NCI-H187 treated with DMSO at 0.1 percent for 48 hours (cell line): ENCODE measurements at places on chromosomes 3 and 15.

GRCh38 chr3:116552246-116552645 is 107.0 kb upstream of the LSAMP start:
- DNase-seq: no peak

- no peak for DNase-seq
Measured at GRCh38 chr3:66638717-66639116, 137.9 kb upstream of the LRIG1 start.

- DNase-seq: no peak
Measured at GRCh38 chr15:60407415-60407805, 9.6 kb upstream of the ANXA2 start.

DNA sequence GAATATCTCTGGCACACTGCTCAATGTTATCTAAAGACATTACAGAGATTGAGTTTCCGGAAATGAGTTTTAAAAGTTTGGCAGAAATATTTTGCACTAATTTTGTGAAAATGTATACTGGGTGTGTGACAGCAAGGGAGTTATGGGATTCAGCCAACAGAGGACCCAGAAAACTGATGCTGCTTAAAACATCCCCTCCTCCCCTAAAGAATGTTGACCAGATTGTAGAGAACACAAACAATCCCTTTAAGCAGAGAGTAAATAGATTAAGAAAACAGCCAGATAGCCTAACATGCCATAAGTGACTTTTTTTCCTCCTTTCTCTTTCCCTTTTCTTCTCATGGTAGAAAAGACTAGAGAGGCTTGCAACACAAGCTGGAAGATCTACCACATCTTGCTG is 928.0 kb upstream of the ALCAM start:
- DNase-seq: no peak

GRCh38 chr3:76753599-76753998 is 286.3 kb upstream of the ROBO2 start:
- DNase-seq: no peak

GRCh38 chr3:147256739-147257138 is 149.6 kb downstream of the ZIC4 start:
- DNase-seq: no peak

GRCh38 chr3:95218484-95218883 is 1155.6 kb downstream of the NSUN3 start:
- DNase-seq: no peak

GRCh38 chr3:133984975-133985374 is 44.8 kb downstream of the SLCO2A1 start:
- DNase-seq: no peak

GRCh38 chr15:47769166-47769565 is 51.9 kb downstream of the SEMA6D start:
- DNase-seq: no peak

DNA sequence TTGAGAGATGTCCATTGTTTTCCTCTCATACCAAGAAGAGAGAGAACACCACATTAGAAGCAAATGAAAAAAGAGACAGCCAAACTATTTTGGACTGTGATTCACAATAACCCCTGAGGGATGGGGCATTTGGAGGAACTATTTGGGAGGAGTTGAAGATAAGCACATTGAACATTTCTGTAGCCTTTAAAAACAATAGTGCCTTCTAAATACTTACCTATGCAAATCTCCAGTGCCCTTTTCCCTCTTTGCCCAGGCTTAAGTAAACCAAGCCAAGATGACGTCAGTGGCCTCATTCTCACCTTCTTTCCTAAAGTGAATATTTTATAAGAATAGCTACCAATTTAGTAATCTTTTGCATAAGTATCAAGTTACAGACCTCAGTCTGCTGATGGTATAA is 89.7 kb upstream of the COL8A1 start:
- DNase-seq: no peak

DNA sequence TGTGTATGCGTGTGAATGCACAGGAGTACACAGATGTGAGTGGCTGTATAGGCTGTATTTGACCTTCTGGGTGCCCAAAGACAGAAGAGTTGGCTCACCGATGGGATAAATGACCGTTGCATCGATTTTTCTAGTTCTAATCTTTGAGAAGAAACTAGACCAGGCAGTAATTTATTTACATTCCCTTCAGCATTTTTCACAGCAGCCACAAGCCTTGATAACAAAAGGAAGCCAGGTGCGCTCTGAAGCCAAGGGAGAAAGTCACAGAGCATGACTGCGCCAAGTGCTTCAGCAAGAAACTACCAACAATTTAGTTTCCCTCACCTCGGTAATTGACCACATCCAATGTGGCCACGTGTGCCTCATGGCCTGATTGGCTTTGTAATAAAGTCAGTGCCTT is 5.9 kb upstream of the FAM3D start:
- peak; percentile 36 for DNase-seq

- DNase-seq: no peak
Measured at GRCh38 chr15:25635191-25635590, 196.4 kb upstream of the UBE3A start.

DNA sequence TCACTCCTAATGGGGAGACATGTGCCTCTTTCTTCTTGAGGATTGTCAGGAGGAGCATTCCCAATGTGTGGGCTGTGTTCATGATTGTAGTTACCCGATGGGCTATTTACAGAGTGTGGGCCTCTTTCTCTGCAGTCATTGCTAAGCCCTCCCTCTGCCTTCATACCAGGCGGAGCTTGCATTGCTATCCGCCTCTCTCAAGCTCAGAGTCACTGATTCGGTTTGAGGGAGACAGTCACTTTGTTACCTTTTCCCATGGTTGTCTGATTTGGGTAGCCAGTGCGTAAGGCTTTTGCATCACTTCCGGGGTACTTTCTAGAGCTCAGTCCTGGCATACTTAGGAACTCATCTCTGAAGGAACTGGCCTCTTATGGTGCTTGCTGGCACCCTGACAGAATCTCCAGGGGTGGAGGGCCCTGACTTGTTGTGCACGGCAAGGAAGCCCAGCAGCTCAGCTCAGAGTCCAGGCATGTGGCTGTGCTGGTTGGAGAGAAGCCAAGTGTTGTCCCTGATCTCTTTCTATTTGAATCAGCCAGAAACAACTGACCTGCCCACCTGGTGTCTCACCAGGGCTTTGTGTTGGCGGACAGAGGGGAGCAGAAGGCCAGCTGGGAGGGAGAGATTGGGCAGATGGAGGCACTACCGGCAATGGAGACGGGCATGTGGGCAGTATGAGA is 79.8 kb downstream of the EPHB1 start:
- no peak for DNase-seq

GRCh38 chr3:48353987-48354386 is 18.0 kb upstream of the FBXW12 start:
- DNase-seq: no peak

DNA sequence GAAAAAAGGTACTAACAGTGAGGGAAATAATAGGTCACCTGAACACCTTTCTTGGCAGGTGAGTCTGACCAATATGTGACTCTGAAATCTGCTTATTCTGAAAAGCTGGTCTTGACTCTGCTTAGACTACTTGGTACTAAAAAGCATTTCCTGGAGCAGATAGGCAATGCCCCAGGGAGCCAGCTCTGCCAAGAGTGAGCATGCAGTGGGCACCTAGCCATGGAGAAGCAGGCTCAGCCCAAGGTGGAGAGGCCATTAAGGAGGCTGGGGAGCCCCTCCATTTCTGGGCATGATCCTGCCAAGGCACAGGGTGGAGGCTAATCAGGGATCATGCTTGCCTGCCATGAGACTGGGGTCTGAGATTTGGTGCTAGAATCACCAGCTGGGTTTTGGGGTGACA is 1.6 kb upstream of the LTF start:
- DNase-seq: no peak

- DNase-seq: no peak
Measured at GRCh38 chr3:169266351-169266750, 397.2 kb downstream of the MECOM start.

GRCh38 chr3:44685128-44685800 is 27.2 kb upstream of the ZNF502 start:
- DNase-seq: no peak

DNA sequence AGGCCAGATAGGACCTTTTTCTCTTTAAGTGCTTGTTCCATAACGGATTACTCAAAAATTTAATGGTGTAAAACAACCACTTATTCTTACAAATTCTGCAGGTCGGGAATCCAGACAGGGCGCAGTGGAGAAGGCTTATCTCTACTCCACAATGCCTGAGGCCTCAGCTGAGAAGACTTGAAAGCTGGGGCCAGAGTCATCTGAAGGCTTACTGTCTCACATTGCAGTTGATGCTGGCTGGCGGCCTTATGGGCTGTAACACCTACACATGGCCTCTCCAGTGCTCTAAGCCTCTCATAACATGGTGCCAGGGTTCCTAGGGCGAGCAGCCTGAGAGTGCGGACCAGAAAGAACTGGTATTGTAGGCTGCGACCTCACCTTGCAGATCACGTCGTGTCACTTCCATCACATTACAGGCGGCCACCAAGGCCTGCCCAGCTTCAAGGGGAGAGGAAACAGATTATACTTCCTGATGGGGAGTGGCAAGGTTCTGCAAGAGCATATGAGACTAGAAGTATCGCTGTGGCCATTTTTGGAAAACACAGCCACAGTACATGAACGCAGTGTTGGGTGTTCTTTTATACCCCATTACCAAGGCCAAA is 32.4 kb downstream of the CMTM7 start:
- no peak for DNase-seq

GRCh38 chr3:79639855-79640254 is 127.9 kb downstream of the ROBO1 start:
- no peak for DNase-seq

DNA sequence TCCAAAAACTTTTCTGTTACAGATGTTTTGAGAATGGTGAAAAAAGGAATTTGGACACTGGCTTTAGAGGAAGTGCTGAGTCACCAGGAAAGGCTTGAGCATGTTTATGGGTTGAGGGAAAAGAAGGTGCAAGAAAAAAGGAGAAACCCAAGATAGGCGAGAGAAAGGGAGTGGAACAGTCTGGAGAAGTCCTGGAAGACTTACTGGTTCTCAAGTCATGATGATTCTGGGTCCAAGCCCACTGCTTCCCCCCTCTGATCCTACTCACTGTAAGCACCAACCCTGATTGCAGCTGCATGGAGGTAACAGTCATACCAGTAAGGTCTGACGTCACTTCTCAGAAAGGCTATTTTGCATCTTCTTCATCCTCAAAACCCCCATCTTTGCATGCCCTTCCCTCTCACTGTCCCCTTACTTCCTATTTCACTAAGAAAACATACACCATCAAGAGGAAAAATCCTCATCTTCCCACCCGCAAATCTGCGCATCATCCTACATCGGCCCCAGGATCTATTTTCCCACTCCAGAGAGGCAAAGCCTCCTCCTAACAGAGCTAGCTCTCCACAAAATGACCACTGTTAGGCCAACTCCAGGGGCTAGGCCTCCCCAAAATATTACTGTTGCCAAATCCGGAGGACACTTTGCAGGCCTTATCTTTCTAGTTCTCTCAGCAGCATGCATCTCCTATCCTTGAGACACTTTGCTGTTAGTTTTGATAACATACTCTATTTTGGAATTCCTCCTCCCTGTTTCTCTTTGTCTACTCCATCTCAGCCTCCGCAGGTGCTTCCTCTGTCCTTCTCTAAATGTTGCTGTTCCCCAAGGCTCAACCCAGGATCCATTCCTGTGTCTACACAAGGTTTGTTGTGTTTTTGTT is 3.2 kb upstream of the ATP13A3 start:
- DNase-seq: no peak

DNA sequence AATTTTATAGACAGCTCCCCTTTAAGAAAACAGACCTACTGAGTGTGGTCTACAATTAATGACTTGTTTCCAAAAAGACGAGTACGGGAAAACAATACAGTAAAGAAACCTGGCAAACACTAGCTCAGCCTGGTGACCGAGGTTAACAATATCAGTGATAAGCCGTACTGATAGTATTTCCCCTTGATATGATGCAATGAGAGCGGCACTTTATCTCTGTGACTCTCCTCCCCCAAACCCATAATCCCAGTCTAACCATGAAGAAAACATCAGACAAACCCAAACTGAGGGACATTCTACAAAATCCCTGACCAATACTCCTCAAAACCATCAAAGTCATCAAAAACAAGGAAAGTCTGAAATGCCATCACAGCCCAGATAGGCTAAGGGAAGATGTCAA is 8.2 kb downstream of the DENND4A start:
- DNase-seq: no peak

- DNase-seq: no peak
Measured at GRCh38 chr3:45670436-45670835, 18.8 kb upstream of the SACM1L start.

- no peak for DNase-seq
Measured at GRCh38 chr3:120563356-120564022, 32.6 kb upstream of the NDUFB4 start.

GRCh38 chr3:169020371-169020770 is 643.1 kb downstream of the MECOM start:
- DNase-seq: no peak

DNA sequence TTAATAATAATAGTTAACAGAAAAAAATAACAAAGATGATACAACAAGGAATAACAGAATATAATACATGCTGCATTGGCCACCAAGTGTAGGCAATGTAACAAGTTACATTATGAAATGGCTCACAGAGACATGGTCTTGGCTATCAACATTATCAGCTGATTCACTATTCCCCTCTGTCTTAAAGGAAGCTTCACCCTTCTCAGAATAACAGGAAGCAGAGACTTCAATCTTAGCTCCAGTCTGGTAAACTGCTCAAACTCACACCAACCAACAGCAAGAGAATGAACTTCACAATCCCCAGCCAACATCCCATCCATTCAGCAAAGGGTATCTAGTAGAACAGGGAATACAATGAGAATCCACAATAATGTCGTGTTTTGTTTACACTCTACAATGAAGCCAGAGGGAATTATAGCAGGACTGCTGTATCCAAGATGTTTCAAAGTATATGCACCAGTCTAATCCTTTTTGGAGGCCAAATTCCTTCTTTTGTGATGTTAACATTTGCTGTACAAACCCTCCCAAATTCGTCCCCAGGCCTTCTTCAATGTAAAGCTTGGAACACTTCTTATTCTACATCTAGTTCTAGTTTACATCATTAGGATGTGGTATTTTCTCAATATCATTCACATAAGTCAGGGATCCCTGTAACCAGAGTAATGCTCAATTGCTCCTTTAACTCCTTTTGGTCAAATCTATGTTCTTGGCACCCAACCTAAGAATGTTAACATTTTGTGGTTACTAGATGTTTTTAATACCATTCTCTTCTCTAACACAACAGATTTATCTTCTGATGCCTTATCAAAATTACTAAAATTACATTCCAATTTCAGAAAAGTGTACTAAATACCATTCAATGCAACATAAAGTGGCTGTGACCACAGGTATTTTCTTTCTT is 52.4 kb upstream of the CMSS1 start:
- DNase-seq: no peak

GRCh38 chr15:86001200-86001599 is 78.5 kb upstream of the AGBL1 start:
- DNase-seq: no peak

GRCh38 chr15:79962178-79962577 is 8.8 kb downstream of the BCL2A1 start:
- DNase-seq: no peak
